IPS DF 6.9 (cell line): ENCODE measurements at places on chromosomes 6 and 20.

DNA sequence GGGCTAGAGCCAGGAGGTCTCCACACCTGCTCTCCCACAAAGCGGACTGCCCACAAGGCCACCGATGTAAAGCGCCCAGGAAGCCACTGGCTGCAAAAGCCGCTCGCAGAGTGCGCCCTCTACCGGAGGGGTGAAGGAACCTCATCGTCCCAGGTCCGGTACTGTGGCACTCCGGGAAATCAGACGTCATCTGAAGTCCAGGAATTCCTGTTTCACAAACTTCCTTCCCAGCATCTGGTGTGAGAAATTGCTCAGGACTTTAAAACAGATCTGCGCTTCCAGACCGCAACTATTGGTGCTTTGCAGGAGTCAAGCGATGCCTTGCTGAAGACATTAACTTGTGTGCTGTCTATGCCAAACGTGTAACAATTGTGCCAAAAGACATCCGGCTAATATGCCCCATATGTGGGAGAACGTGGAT, 115.1 kb upstream of the ARID1B start:
- peak; percentile 61 for DNase-seq

DNA sequence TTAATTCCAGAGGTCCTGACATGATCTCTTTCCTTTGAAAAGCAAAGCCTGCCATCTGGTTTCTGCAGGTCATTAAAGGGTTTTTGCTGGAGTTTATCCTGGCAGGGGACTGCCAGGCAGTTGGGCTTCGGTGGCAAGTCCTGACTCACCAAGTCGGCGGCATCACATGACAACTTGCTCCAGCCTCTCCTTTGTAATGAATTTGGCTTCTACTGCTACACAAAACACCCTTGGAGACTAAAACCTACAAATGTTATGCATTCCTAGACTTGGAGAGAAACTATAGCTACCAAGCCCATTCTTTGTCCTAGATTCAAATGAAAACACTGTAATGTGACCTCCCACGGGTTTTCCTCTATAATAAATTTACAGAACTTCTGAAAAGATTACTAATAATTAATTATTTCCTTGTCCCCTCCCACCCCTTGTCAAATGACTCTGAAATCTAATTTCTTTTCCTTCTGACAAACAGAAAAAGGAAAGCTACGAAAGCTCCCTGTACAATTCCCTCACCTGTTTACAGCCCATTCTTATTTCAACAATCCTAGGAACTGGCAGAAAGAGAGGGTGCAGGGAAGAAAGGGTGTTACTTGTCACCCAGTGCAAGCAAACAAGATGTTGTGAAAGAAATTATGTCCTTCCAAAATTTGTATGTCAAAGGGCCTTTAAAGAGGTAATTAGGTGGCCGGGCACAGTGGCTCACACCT, 62.9 kb downstream of the QRSL1 start:
- DNase-seq, result peak; percentile 61

DNA sequence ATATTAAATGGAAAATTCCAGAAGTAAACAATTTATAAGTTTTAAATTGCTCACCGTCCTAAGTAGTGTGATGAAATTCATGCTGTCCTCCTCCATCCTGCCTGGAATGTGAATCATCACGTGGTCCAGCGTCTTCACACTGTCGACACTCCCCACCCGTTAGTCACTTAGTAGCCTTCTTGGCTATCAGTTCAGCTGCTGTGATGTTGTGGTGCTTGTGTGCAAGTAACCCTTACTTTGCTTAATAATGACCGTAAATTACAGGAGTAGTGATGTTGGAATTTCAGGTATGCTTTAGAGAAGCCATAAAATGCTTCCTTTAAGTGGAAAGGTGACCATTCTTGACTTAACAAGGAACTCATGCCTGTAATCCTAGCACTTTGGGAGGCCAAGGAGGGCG, 25.2 kb downstream of the RIOK1 start:
- no peak for DNase-seq

- no peak for DNase-seq
Observed at GRCh38 chr6:14857501-14857900, 388.4 kb upstream of the JARID2 start.

- no peak for DNase-seq
Observed at GRCh38 chr20:24582373-24583168, 113.1 kb downstream of the SYNDIG1 start.

DNA sequence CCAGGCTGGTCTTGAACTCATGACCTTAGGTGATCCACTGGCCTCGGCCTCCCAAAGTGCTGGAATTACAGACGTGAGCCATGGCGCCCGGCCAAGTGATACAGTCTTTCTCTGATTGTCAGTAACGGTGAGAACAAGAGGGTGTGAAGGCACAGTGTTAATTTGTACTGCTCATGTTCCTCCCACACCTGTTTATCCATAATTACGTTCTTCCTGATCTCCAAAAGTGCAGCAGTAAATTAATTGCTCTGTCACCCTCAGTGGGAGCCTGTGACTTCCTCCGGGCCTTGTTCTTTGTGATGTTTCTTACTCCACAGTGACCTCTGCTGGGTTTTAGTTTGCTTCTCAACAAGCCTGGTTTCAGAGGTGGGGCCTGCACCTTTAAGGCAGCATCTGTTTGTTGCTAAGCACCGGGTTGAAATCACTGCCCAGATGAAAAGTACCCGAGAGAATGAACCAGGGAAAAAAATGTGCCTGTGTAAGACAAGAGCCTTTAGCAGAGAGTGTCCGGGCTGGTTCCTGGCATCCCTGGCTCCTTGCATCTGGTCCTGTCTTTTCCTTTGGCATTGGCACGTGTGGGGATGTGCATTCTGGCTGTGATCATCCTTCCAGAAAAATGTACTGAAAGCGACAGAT, 89.1 kb upstream of the CLDN20 start:
- DNase-seq, result peak; percentile 84

- DNase-seq, result no peak
Observed at GRCh38 chr6:15623276-15624116, 39.3 kb downstream of the DTNBP1 start.

DNA sequence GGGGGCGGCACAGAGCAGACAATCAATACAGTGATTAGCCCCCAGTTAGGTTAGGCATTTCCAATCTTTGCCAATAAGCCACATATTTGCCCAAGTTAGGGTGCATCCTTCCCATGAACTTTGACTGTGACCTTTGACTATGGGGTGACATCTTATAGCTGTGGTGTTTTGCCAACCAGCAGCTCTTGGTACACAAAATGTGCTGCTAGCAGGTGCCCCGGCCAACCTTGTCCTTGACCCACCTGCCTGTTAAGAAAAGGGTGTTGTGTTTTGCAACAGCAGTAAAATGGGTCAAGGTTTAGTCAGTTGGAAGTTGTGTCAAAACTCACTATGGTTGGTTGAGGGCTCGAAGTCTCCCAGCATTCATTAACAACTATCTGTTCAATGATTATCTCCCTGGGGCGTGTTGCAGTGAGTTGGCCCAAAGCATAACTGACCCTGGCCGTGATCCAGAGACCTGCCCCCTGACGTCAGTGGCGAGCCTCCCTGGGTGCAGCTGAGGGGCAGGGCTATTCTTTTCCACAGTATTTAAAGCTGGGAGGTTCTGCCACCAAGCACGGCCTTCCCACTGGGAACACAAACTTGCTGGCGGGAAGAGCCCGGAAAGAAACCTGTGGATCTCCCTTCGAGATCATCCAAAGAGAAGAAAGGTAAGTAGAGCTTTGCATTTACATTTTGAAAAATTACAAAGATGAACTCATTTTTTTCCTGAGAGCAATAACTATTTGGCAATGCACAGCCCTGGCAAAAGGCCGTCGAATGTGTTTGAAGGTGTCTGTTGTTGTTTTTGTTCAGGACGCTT, at the start of gene PCK1:
Gene PCK1 (plus strand): TSS at position 557 of the 802 bp plus-strand sequence. CDS start 302 bp downstream, outside the sequence.
- no peak for DNase-seq

GRCh38 chr6:149385998-149386646, 13.9 kb upstream of the SUMO4 start:
- no peak for DNase-seq

- DNase-seq, result no peak
Observed at GRCh38 chr6:134875367-134875766, 74.5 kb downstream of the ALDH8A1 start.

- DNase-seq, result no peak
Observed at GRCh38 chr6:43608807-43609206, 20.3 kb downstream of the GTPBP2 start.

GRCh38 chr20:18477218-18477617, 10.0 kb downstream of the POLR3F start:
- DNase-seq, result no peak

DNA sequence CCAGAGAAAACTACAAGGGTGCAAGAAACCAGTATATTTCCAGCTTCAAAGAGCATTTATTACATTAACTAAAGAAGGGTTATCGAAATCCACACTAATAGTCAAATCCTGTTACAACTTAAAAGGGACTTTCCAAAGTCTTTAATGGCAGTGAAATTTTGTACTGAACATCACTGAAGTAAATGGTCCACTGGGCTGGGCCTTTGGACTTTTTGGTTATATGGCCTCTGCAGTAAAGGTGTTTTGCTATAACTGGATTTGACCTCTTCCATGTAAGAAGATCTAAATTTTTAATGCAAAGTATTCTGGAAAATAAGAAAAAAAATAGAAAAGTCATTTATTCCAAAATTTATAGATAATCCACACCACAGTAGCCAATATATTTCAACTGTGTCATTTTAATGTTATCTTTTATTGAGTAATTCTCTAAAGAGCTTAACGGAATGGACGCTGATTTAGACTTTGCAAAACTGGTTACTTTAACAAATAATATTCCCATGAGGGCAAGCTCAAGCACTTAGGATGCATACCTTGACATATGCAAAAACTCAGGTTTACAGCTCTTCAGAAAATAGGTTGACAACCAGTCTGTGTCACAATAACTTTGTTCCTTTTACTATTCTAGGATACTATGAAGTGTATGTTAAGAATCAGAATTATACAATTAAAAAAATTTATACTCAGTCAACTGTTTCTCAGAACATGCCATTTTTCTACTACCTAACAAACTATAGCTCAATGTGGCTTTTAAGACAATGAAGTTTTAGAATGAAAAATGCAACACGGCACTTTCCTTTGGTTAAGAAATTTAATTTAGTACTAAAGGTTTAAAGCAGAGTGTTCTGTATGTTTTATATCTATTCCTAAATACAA, 7.0 kb downstream of the RBM39 start:
- DNase-seq, result no peak

- no peak for DNase-seq
Observed at GRCh38 chr6:15420959-15421438, 175.1 kb downstream of the JARID2 start.

DNA sequence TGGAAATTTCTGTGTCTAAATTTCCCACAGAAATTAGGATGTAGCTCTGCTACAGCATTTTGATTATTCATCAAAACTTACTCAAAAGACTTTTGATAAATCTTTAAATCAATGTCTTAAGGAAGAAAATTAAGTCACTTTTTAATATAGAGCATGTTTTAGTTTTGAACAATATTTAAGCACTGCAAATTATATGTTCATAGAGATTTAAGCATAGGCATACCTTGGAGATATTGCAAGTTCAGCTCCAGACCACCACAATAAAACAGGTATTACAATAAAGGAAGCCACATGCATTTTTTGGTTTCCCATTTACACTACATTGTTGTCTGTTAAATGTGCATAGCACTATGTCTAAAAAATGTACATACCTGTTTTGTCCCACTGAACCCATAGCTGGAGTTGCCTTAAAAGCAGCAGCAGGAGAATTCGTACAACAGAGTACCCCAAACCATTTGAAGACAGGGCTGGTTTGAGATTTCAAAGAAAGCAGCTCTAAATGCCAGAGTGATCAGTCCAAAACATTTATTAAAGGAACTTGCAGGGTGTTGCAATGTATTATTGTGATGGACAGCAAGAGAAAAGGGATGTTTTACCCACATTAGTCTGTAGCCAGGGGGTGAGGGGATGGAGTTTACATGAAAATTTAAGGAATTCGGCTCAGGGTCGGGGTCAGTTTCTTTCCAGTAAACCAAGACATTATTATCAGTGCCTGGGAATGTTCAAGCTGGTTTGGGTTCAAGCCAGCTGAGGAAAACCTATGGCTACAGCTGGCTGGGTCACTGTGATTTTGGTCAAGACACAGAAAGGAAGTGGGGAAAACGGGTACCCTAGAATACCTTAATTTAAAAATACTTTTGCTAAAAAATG, 6.3 kb upstream of the LOC128125822 start:
- DNase-seq, result no peak

DNA sequence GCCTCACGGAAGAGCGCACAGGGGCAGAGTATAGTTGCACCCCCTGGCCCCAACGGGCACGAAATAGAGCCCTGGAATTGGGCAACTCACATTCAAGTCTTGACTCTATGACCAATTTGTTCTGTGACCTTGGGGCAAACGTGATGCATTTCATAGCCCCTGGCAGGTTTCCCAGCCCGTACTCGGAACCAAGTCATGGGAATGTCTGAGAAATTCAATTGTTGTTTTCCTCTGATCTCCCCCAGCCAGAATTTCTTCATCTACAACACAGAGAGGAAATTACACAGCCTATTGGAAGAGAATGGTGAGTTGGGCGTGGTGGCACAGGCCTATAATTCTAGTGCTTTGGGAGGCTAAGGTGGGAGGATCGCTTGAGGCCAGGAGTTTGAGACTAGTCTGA, 322.3 kb upstream of the SULF2 start:
- no peak for DNase-seq

- no peak for DNase-seq
Observed at GRCh38 chr6:114049367-114049966, 78.5 kb upstream of the HDAC2 start.

GRCh38 chr6:11033825-11034224, 10.3 kb downstream of the ELOVL2 start:
- no peak for DNase-seq

GRCh38 chr6:158648682-158649131, 1.1 kb upstream of the SYTL3 start:
- no peak for DNase-seq

DNA sequence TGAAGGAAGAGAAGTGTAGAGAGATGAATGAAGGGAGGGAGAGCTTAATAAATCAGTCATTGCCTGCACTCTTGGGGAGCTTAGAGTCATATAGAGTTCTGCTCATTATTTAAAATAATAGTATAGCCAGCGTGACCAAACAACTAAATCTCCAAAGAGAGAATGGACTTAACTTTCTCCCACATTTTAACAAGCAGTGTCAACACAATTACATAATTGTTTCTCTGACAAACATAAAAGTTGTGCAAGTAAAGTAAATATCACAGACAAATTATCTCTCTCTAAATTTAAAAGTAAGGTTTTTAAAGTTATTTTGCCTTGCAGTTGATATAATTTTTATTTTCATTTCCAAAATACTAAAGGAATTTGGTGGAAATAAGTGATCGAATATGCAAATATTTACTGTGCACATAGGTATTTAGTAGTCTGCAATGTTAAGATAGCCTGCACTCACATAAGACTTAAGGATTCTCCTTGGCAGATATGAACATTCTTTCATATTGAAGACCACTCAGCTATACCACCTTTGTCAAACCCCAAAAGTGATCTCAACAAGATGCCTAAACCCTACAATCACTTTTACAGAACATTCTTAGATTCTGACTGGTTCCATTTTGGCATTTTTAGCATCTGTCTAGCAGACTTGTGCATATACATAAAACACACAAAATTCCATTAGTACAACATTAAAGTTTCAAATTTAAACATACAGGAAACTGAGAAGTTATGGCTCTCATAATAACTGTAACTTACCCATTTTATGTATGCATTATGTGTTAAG, 67.7 kb downstream of the KIF6 start:
- DNase-seq, result no peak
